ENCODE measurements at places on chromosomes 3 and 15. TPM values are rescaled to one million over a fixed set of nuclear protein-coding genes. Genes with fewer than 3 reads are reported as not detected.

DNA sequence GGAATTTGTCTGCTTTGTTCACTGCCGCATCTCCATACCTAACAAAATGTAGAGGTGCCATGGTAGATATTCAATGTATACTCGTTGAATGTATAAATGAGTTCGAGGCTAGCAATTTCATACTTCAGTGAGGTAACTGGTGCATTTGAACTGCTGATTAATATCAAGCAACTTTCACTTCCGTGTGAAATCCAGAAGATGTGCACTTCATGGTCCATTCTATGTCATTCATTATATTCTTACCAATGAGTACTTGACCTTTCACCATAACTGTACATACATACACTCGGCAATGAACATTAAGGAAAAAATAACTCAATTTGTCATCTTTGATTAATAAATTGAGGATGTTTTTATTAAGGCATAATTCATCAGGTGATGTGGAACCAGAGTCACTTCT, 598.5 kb downstream of the ZNF385D start:
- no peak for DNase-seq

C3orf52 gene
- total RNA-seq: 2.9 TPM

- DNase-seq: no peak
Measured at GRCh38 chr3:139846729-139847128, 88.3 kb upstream of the CLSTN2 start.

DPPA2 gene
- total RNA-seq: not detected

PARP15 gene
- total RNA-seq: not detected

ZBTB47 gene
- total RNA-seq: 1.5 TPM

CMTM8 gene
- total RNA-seq: 4.9 TPM

- DNase-seq: no peak
Measured at GRCh38 chr3:193744822-193745684, 152.0 kb downstream of the OPA1 start.

DNA sequence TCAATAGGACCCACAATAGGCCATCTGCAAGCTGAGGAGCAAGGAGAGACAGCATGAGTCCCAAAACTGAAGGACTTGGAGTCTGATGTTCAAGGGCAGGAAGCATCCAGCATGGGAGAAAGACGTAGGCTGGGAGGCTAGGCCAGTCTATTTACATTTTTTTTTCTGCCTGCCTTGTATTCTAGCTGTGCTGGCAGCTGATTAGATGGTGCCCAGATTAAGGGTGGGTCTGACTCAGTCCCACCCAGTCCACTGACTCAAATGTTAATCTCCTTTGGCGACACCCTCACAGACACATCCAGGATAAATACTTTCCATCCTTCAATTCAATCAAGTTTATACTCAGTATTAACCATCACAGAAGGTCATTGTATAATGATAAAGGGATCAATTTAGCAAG, 15.9 kb upstream of the PIAS1 start:
- DNase-seq: no peak

- DNase-seq: no peak
Measured at GRCh38 chr3:143633816-143634215, 214.5 kb downstream of the SLC9A9 start.

TRIM71 gene
- total RNA-seq: not detected

- no peak for DNase-seq
Measured at GRCh38 chr3:172057059-172057458, 17.7 kb downstream of the FNDC3B start.

- no peak for DNase-seq
Measured at GRCh38 chr15:78018946-78019644, 58.4 kb downstream of the TBC1D2B start.

DNA sequence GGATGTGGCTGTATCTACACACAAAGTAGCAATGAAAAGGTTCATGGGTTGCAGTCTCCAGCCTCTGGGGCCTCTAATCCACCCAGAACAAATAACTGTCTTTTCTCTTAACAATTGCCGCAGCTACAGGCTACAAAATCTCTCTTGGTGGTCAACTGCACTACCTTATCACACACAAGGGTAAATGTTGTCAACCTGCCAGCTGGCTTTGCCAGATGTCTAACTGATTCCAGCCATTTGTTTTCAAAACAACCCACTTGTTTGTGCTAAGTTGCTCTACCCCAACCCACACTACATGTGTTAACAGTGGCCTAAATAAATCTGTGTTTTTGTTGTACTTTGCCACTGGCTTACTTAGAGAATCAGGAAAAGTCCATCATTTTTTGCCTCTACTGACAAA, 447.3 kb downstream of the TAFA4 start:
- no peak for DNase-seq

DNA sequence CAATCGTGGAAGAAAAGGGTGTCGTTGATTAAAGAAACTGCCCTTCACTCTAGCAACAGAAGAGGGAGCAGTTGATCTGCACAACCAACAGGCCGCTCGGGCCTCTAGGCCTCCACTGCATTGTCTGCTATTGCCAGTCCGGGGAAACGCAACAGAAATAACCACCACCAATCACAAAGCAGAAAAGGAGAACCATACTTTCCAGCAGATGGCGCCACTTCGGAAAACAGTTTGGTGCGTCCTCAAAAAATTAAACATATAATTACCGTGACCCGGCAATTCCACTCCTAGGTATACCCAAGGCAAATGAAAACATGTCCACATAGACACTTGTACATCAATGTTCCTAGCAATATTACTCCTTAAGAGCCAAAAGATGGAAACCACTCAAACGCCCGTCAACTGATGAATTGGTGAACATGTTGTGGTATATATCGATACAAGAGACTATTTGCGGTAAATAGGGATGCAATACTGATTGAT, 154.1 kb downstream of the TJP1 start:
- peak; percentile 88 for DNase-seq

NR1I2 gene
- 0.12 TPM for total RNA-seq

Data from NCI-H460 (cell line).